NCI-H2029 (cell line): ENCODE measurements at places on chromosomes 2 and 18.

- DNase-seq = no peak
Observed at GRCh38 chr2:145538661-145539350, 1018.9 kb upstream of the ZEB2 start.

DNA sequence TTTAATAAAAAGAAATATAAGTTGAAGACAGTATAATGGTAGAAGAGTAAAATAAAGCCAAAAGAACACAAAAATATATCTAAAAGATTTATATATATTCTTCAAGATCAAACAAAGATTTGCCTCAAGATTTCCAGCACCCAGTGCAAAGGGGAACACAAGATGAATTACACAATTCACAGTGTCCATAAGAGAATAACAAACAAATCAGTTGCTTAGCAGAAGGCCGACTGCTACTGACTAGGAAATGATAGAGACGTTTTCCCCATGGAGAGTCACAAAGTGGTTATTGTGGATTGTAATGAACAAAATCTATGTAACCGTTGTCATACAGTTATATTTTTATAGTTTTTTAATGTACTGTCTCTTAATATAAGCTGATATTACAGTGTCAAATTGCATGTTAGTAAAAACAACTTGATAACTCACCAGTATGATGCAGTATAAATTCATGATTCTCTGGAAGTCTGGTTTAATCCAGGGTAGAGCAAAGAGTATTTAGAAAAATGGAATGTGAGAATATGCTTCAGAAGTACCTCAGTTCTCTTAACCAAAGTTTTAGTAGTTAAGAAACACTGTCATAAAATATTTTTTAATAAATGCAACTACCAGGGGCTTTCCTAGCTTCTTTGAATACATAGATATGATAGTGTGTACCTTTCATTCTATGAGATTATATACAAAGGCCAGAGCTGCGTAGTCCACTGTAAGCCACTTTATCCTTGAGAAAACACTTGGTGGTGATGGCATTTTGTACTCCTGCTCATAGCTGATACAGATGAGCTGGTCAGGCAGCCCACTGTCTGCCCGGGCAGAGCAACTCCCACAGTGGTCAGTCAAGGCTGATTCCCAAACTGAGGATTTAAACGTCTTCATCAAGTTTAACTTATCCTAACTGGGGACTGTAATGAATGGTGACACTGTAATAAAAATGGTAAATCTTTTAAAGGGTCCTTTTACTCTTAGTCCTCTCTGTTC is 180.5 kb upstream of the DTNA start:
- no peak for DNase-seq

DNA sequence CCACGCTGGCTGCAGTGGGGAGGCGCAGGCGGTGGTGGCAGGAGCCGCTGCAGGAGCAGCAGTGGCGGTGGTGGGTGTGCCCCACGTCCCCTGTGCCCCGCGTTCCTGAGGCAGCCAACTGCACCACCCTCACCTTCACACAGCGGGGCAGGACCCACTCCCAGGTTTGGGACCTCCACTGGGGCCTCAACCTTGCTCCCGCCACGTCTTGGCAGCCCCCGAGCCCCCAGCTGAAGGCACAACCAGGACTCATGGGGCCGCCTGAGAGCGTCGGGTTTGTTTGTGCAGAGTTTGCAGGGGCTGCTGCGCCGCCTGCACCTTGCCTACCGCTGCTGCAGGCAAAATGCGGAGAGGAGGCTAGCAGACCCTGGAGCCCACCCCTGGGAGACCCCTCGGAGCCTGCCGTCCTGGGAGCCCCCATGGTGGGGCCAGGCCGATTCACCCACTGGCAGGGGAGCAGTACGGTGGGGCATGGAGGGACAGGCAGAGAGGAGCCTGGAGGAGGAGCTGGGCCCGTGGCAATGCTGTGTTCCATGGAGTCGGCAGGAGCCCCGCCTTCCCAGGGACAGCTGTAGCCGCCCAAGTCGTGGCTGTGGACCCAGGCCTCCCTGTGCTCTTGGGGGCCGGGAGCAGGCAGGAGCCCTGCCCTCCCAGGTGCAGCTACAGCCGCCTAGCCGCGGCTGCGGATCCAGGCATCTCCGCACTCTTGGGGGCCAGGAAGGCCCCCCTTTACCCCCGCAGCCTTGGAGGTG is 14.7 kb upstream of the EML6 start:
- DNase-seq = no peak

GRCh38 chr2:28683100-28683706 is 68.4 kb upstream of the PPP1CB start:
- DNase-seq = peak; percentile 82

DNA sequence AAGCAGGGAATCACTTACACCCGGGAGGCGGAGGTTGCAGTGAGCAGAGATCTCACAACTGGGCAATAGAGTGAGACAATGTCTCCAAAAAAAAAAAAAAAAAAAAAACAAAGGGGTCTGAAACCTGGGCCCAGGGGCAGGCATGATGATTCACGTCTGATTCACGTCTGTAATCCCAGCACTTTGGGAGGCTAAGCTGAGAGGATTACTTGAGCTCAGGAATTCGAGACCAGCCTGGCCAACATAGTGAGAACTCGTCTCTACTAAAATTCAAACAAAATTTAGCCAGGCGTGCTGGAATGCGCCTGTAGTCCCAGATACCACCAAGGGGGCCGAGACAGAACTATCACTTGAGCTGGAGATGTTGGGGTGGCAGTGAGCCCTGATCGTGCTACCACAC is 30.3 kb downstream of the TEX44 start:
- DNase-seq = no peak

GRCh38 chr2:218853766-218854165 is 5.8 kb upstream of the WNT6 start:
- no peak for DNase-seq

- no peak for DNase-seq
Observed at GRCh38 chr18:25147877-25148488, 204.0 kb downstream of the ZNF521 start.

DNA sequence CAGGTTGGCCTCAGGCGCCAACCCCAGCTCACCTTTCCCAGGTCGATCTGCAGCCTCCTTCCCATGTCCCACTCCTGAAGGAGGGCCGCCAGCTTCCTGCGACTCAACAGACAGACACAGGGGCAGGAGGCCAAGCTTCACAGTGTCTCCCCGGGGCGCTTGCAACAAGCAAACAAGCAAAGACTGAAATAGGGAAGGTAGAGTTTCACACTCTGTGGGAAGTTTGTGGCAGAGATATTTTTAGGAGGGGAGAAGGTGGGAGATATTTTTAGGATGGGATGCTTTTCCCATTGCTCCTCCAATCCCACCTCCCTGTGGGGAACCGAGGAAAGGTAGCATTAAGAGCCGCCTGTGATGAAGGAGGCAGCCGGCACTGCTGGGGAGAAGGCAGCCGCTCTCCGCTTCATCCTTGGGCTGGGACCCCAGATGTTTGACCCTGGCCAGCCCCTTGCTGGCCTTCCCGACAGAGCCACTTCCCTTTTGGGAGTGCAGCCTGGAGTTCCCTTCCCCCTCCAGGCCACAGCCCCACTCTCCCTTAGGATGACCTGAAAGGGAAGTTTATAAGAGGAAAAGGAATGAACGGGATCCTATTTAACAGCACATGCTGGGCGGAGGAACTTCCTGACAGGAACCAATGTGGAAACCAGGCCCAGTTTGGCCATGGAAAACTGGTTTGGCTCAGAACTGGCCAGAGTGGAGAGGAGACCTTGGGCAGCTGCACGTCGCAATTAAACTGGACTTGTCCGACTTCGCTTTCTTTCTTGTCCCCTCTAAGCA is 142.2 kb upstream of the SMAD2 start:
- DNase-seq = no peak

GRCh38 chr2:46621499-46621898 is 142.1 kb downstream of the TMEM247 start:
- no peak for DNase-seq

- DNase-seq = no peak
Observed at GRCh38 chr2:4931721-4932365, 760.3 kb upstream of the SOX11 start.

GRCh38 chr2:38470115-38470514 is 93.0 kb upstream of the ATL2 start:
- DNase-seq = no peak

DNA sequence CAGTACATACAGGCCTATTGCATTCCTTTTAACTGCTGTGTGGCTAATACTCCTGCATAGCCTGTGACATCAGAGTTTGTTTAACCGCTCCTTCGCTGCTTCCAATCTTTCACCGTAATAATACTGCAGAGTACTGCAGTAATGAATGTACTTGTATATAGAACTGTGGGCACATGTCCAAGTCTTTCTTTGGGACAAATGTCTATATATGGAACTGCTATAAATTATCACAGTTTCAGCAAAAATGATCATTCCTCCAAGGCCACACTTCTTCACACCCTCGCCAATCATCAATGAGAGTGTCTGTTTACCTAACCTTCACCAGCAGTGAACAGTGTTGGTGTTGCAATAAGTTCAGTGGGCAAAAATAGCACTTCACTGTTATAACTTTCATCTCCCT is 230.4 kb downstream of the SP3 start:
- DNase-seq = no peak

DNA sequence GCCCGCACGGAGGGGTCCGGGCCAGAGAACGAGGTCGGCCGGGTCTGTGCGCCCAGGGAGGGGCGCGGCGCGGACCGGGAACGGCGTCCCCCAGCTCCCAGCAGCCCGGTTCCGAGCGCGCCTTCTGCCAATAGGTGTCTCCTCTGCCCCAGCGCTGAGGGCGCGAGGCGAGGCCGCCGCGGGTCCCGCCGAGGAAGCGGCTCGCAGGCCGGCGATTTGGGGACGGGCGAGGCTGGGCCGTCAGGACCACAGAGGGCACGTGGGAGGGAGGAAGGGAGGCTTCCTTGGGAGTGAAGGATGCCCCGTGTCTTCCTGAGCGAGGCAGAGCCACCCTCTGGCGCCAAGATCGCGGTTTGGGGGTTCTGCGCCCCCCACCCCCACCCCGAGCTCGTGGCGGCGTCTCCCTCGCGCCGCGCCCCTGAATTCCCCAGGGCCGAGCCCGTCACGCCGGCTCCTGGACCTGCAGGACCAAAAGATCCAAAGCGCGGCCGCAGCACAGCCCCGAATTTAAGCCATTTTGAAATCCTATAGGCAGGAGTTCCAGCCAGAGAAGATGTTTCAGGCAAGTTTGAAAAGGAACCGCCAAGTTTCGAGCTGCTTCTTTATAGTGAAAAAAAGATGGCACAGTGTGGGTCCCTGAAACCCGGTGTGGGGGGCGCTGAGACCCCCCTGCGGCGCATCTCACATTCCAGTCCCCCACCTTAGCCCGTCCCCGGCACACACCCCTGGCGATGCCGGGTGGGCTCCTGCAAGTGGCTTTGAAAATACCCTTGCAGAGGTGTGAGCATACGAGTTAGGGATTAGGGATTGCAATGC is 909 bp downstream of the NFATC1 start:
- no peak for DNase-seq

- no peak for DNase-seq
Observed at GRCh38 chr2:162490761-162491470, 147.0 kb downstream of the GCA start.

GRCh38 chr2:138979131-138979785 is 199.1 kb upstream of the NXPH2 start:
- DNase-seq = no peak

DNA sequence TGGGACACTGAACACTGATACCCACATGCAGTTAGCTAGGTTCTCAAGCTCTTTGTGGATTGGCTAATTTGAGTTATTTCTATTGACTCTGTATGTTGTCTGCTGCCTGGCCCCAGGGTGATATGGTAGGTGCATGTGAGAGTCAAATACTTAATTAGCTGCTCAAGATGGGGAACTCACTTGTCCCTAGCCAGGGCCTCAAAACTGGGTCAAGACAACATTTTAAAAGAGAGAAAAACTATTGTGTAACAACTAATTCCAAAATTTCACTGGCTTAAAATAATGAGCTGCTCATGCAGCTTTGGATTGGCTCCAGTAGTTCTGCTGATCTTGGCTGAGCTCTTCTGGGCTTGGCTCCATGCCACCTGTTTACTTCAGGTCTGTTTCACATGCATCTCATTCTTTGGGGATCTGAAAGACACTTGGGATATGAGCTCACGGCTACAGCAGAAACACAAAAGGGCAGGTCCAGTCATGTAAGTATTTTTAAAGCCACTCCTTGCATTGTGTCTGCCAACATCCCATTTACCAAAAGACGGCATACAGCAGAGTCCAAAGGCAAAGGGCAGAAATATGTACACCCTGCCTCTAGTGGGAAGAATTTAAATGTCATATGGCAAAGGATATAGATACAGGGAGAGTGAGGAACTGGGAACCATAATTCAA is 716.8 kb downstream of the SUCLG1 start:
- DNase-seq = peak; percentile 30

DNA sequence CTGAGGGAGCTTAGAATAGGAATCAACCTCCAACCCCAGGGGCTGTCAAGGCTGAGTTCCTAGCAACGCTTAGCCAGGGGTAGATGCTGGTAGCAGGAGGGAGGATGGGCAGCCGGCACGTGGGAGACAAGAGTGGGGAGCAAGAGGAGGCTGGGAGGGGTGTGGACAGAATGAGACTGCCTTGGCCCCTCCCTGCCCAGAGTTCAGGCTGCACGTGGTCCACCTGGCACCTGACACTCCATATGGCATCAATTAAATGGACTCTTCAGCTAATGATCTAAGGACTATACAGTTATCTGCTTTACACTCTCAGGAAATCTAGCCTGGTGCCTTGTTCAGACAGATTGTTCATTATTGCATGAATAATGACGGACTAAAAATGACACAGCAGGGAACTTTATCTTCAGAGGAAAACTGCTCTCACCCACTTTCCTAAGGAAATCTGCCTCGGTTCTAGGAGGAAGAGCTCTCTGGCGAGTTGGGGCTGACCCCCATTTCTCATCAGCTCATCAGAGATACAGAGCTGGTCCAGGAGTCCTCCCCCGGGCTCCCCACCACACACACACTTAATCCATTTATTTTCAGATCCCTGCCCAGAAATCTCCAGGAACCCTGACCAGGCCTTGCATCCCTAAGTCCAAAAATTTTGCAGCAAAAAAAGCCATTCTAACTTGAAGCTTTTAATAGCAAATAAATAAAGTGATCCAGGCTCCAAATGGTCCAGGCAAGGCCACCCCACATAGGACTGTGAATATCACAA is 102.1 kb upstream of the CDC42EP3 start:
- no peak for DNase-seq

GRCh38 chr2:126786765-126787164 is 111.9 kb upstream of the TEX51 start:
- DNase-seq = no peak

GRCh38 chr2:150925611-150926010 is 336.1 kb downstream of the RBM43 start:
- no peak for DNase-seq

DNA sequence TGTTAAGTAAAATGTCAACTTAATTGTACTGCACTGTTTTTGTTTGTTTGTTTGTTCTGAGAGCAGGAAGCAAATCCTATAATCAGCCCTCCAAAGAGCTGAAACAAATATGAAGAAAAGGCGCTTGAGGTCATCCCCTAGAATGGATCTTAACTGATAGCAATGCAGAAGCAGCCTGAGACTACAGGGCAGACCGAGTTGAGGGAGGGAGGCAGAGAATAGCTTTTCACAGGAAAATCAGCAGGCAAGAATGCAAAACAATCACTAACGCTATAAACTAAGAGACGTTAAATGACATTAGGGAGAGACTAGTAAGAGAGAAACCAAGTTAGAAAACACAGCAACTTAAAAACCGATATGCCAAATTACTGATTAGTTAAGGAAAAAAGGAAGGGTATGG is 37.2 kb downstream of the GALNT1 start:
- no peak for DNase-seq
